Stimulated activated CD8-positive, alpha-beta memory T cell treated with anti-CD3 and anti-CD28 coated beads, Interleukin-2, amount 100 ng/mL, for 1 hour (primary cell): ENCODE measurements at places on chromosomes 12 and 14.

GRCh38 chr12:103639983-103640382, 52.9 kb downstream of the STAB2 start:
- no peak for DNase-seq

- DNase-seq, result no peak
Measured at GRCh38 chr12:102948941-102949352, 8.5 kb upstream of the ASCL1 start.

GRCh38 chr14:54955143-54955542, 52.5 kb upstream of the GCH1 start:
- DNase-seq, result no peak

DNA sequence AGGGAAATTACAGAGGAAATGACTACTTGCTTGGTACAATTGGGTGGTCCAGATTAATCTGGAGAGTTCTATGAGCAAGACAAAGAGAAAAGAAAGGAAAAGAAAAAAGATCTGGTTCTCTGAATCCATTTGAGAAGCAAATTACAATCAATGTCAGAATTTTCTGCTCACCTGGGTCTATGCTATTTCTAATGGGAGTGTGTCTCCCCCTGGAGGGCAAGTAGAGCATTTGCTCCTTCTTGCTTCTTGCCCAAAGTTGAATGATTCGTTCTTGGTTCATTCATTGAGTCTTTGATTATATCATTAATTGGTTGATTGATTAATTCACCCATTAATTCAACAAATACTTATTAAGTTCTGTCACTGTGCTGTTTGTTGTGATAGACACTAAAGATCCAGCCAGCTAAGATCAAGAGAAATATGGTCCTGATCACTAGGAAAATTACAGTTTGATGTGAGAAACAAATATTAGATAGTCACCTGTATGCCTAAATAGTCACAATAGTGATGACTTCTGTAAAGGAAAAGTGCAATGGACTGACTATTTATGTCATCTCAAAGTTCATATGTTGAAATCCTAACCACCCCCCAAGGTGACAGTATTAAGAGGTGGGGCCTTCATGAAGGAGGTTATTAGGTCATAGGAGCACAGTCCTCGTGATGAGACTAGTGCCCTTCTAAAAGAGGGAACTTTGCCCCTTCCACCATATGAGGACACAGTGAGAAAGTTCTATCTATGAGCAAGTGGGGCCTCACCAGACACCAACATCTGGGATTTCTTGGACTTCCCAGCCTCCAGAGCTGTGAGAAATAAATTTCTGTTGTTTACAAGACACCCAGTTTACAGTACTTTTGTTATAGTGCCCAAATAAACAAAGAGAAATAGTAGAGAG, 8.0 kb upstream of the ASB8 start:
- no peak for DNase-seq

GRCh38 chr12:102781117-102781516, 135.9 kb downstream of the PAH start:
- no peak for DNase-seq

- DNase-seq, result no peak
Measured at GRCh38 chr14:81172353-81172752, 48.4 kb downstream of the GTF2A1 start.

- no peak for DNase-seq
Measured at GRCh38 chr12:4975574-4975973, 65.9 kb downstream of the KCNA1 start.

- no peak for DNase-seq
Measured at GRCh38 chr14:104118006-104118844, 20.2 kb upstream of the KIF26A start.

GRCh38 chr14:35944847-35945246, 118.7 kb downstream of the BRMS1L start:
- no peak for DNase-seq

DNA sequence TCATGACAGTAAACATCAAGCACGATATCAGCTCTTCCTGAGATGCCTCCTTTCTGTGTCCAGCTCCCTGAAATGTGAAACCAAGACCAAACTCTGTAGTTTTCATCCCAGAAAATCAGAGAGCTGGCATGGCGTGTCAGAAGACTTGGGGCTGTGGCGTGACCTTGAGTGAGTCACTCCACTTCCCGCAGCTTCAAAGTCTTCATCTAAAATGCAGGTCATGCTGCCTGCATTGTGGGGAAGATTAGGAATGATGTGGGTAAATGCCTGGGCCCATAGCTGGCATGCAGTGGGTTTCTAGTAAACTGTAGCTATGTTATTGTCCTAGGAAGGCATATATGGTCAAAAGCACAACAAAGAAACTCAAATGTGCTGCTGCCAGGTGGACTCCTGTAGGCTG, 28.8 kb downstream of the OAS2 start:
- no peak for DNase-seq

- DNase-seq, result no peak
Measured at GRCh38 chr12:6688543-6688998, 604 bp downstream of the ZNF384 start.

- DNase-seq, result no peak
Measured at GRCh38 chr14:71713451-71713850, 218.8 kb upstream of the RGS6 start.

- DNase-seq, result no peak
Measured at GRCh38 chr14:63205866-63206265, 1.6 kb downstream of the RHOJ start.

DNA sequence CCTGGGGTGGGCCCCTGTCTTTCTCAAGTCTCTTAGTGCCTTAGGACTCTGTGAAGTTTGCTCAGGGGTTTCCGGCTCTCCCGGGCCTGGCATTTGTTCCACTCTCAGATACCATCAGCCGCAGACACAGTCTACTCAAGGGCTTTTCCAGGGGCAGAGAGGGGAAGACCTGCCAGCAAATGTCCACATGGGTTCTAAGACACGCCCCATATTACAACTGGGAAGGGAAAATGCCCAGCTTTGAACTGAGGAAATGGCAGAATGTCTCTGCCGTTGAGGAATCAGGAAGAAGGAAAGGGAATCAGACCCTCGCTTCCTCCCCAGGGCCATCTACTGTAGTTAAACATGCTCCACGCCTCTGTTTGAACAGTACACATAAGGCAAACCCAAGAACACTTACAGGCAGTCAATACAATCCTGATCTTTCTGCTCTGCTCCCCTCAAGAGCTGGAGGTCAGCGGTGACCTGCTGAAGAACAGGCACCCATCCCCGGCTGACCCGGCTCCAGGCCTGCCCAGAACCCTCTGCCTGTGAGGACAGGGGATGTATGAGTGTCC, 7.9 kb downstream of the CCDC85C start:
- DNase-seq, result no peak

DNA sequence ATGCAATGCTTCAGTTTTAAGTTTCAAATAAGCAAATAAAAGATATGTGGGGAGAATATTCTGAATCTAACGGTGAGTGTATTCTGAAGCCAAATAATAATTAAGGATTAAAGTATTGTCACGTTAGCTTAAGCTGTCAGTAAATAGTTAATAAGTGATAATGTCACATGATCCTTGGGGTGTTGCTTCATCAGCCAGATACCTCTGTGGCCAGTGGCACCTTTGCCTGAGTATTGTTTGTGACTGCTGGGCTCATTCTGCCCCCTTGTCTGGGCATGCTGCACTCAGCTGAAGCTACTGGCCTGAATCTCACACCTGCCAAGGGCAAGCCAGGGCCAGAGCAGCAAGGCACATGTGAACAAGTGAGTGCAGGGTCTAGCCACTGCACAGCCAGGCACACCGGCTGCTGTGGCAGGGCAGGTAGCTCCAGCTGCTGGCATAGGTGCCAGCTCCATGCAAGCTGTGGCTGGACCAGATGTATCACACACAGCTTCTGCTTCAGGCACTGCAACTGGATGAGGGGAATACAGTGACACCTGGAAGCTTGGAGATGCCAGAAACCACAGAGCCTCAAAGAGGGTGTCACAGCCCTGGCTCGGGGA, 739.7 kb downstream of the SLC6A15 start:
- no peak for DNase-seq

- no peak for DNase-seq
Measured at GRCh38 chr12:105233041-105233905, 2.7 kb downstream of the APPL2 start.

GRCh38 chr14:102928412-102929240, 6.2 kb downstream of the AMN start:
- DNase-seq, result peak; percentile 50

DNA sequence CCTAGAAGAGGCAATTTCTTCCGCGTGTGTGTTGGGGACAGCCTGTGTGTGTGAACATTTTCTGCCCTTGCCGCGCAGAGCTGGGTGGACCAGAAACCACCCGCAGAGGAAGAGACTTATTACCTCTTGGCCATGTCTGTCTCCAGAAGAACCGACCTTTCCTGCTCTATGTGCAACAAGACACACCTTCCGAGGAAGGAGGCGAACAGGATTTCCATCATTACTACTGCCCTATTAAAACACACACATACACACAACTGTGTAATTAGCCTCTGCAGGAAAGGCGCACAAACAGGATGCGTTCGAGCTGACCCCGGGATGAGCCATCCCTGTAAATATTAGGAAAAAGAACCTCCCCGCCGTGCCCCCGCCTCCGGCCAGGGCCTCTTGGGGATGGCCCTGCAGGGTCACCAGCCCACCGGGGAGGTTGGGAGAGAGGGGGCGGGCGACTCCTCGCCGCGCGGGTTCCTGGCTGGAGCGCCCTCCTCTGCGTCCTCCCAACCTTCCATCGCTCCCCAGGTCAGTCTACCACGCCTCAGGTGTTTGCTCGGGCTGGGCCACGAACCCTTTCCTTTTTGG, 484 bp upstream of the PRKCH start:
- DNase-seq, result no peak

DNA sequence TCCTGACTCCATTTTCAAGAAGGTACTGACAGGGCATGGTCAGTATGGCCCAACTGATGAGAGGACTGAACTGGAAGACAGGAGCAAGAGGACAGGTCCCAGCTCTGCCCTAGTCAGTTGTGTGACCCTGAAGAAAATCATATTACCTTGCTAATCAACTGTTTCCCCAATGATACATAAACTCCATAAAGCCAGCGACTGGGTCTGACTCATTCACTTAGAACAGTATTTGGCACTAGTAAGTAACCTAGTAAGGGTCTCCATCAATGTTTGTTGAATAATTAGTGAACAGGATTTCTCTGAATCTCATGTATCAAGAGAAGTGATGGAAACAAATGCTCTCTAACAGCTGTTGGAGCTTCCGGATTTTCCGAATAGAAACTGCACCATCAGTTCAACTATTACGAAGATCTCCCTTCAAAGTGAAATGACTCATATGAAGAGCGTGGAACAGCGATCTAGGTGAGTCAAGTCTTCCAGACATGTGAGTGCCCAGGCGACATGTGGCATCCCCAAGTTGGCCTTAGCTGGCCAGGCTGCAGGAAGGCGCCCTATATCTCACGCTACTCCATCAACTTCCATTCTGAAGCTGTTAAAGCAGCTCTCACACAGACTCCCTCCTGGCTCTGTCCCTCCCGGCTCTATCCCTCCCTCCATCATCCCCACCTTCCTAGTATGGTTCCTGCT, 94.5 kb downstream of the TTC7B start:
- DNase-seq, result no peak

GRCh38 chr12:47838286-47838931, 18.7 kb upstream of the HDAC7 start:
- DNase-seq, result peak; percentile 23

DNA sequence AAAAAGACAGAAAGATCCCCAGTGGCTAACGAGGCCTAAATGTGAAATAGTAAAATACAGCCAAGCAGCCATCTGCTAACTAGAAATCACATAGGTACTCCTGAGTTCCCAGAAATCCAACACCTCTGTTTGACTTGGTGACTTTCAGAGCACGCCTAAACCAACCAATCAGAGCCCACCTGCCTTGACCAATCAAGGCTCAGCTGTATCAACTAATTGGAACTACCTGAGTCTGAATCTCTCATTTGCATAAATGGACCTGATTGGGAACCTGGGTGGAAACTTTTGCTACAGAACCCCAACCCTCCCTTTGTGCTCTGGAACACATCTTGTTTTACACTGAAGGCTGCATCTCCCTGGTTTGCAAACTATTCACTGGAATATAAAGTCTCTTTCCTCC, 5.1 kb upstream of the TCL1B start:
- no peak for DNase-seq

DNA sequence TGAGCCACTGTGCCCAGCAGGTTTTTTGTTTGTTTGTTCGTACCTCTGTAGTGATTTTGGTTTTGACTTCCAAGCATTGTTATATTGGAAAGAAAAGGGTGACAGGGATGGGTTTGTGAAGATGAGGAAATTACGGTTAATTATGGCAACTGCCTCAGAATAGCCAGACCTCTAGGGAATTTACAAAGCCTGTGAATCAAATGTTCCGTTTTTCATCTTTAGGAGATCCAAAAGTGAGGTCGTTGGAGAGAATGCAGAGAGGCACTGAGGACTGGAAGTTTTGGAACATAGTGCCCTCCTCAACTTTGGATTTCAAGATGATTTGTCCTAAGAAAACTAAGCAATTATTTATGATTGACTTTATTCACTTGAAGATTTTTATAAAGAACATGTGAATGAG, 54.5 kb upstream of the EVL start:
- no peak for DNase-seq

DNA sequence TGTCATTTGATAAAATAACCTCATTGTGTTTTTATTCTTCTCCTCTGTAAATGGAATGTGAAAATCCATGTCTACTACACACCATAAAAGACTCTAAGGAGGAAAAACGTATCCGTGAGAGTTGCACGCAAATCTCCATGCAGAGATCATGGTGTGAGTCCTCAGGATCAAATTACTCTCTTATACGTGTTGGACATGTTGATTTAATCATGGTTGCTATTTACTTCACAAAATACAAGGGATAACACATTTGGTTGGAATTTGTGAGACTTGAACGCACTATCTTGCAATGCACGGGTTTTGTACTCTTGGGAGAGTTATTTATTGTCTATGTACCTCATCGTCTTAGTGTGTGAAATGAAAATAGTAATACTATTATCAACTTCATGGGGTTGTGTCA, 128.0 kb upstream of the RASSF8 start:
- no peak for DNase-seq

DNA sequence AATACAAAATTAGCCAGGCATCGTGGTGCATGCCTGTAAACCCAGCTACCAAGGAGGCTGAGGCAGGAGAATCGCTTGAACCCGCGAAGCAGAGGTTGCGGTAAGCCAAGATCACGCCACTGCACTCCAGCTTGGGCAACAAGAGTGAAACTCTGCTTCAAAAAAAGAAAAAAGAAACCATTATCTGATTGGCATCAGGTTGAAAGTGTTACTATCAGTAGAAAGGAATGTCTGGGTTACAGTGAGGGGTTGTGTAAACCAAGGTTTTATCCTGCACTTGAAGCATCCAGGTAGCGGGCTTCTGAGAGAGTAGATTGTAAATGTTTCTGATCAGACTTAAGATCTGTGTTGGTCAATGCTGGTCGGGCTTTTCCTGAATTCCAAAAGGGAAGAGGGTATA, 14.1 kb upstream of the OXA1L start:
- DNase-seq, result no peak

GRCh38 chr12:115810122-115810901, 467.2 kb downstream of the MED13L start:
- no peak for DNase-seq

GRCh38 chr14:75725481-75725880, 64.4 kb downstream of the TTLL5 start:
- no peak for DNase-seq

- DNase-seq, result no peak
Measured at GRCh38 chr14:63562405-63562804, 19.2 kb upstream of the PPP2R5E start.

- DNase-seq, result no peak
Measured at GRCh38 chr14:36423430-36423829, 96.6 kb downstream of the NKX2-1 start.
